ENCODE measurements at places on chromosomes 12 and 14.

DNA sequence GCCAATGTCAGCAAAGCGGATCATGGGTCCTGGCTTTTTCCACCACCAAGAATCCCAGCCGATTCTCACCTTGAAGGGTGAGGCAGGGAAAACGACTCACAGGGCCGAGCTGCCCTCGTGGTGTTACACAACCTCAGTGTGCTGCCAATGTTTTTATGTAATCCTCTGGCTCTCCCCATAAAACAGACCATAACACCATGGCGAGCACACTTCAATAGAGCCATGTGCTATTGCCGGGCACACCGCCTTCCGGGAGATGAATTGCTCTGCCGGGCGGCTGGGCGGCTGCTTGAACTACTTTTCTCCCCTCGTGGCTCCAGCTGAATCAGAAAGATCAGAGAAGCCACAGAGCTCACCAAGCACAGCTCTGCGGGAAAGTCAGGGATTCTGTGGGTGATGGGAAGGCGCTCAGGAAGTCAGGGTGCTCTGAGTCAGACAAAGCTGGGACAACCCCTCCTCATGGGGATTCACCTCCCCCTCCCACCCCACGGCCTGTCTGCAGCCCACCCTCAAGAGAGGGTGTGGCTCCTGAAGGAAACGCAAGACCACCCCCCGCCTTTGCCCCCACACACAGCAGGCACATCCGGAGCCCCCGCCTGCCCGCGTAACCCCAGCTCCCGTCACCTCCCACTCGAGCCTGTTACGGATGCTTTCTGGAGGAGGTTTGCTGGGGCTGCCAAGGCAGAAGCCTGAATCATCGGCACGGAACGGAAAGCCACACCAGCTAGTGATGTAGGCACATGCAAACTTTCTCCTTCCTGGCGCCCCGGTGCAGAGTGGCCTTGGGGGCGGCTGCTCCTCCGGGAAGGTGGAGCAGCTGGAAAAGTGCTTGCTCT, 1.8 kb downstream of the GALNT9 start:
- peak; percentile 69 for DNase-seq

DNA sequence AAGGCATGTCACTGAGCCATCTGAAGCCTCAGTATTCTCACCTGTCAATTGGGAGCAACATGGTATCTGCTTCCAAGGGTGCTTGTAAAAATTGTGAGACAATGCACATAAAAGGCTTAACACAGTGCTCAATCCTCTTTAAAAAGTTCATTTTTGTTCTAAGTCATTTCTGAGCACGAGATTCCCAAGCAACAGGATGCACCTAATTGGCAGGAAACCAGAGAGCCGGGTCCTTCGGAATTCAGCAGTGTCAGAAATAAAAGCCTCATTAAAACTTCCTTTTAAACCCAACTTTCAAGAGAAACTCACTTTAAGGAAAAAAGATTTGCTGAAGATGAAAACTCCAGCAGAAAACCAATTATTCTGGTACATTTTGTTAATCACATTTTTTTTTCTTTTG, 112.4 kb upstream of the NOS1 start:
- no peak for DNase-seq

DNA sequence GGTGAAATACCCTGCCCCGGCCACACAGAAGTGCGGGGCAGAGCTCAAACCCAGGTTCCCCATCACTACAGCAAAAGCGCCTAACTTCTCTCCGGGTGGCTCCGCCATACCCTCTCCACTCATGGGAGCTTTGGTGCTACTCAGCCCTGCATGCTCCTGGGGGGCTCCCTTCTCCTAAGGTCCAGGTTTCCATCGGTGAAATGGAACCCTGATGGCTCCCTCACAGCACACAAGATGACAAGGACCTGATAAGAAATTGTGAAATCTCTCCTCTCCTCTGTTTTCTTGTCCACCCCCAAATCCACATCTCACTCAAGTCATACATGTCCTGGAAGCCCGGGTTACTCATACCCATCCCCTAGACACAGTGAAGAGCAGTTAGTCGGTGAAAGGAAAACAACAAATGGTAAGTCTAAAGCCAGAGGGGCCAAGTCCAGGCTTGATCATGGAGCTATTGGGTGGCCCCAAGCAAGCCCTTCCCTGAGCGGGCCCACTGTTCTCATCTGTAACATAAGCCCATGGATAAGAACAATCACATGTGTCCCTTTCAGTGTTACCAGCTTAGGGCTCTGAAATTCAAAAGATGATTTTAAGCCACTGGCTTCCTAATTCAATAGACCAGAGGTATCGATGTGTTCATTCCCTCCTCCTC, 317.5 kb downstream of the BCL11B start:
- no peak for DNase-seq

DNA sequence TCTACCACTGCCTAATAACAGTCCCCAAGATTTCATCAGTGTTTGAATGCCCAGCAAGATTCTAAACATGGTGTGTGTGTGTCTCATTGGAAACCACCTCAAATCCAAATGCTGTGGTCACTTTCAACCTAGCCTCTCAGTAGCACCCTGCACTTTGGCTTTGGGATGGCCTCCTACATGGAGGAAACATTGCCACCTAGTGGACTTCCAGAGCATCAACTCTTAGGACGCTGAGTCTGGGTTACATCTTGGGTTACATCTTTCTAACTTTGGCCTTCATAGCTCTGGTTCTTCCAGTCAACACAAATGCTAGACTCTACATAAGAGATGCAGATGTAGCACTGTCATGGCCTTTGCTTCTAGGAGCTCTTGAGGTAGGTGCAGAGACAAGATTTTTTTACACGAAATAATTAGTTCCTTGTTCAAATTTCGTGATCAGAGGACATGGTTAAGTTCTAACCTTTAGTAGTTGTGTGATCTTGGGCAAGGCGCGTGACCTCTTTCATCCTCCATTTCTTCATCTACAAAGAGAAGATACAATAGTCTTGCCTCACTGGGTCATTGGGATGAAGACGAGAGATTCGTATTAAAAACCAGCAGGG, 113.5 kb upstream of the VASH1 start:
- DNase-seq, result peak; percentile 73

DNA sequence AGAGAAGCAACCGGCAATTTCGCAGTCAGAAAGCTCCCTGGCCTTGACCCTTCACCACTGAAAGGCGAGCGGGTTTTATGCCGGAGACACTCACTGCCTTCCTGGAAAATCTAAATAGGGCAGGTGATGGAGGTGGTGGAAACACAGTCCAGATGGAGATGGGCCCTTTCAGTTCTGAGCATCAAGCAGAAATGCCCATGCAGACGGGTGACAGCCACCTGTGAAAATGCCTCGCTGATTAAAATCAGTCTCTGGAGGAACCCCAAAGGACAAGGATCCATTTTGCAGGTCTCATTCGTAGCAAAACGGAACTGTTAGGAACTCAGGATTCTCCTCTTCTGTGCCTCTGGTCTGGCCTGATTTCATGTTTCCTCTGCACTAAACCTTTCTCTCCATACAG, 74.2 kb downstream of the FZD10 start:
- no peak for DNase-seq

DNA sequence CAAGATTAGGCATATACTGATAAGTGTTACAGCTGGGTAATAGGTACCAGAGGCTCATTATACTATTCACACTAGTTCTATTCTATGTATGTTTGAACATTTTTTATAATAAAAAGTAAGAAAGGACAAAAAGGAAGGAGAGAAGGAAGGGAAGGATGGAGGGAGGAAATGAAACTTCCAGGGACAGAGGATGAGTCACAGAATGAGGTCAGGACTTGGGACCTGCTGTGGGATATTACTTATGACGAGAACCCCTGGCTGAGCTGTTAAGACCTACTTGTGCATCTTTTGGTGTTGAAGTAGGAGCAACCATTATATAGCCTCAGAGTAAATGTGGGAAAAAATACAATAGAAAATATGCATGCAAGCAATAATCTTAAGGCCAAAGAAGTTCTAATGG, 16.7 kb upstream of the TMEM260 start:
- DNase-seq, result no peak

DNA sequence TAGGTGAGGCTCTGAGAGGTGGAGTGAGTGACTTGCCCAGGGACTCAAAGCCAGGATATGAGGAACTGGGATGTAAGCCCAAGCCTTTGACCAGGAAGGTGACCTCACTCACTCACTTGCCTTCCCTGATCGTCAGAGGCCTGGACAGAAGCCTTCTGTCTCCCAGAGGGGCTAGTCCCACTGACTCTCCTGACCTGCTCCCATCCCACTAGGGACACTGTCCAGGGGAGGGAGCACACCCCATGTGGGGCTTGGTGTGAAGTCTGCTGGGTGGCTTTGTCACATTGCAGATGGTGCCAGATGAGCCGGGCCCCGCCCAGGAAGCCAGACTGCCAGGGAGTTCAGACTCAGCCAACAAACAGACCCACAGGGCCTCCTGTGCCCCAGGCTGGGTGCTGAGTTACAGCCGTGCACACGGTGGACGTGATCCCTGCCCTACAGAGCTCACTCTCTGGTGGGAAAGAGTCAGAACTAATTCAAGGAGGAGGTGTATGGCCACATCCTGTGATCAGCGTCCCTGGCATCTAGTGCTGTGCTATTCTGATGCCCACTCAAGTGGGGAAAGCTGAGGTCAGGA, 28.3 kb downstream of the MMAB start:
- DNase-seq, result no peak

DNA sequence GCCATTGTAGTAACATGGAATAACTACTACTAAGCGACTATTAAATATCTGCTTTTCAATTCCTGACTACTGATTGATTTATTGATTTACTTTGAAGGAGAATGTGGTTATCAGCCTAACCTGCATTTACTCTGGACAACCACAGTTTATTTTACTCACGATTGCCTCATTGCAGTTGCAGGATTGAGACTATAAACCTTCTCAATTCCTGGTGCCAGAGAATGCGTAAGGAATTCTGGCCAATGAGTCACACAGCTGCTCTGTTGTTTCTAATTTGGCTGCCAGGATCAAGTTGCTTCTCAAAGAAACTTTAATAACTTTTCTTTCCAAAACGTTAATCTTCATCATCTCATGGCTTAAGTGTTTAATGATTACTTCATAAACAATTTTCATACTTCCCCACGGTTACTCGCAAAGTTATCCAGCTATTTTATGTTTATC, 13.1 kb upstream of the TMTC1 start:
- DNase-seq, result no peak

GRCh38 chr12:57888409-57889157, 42.1 kb upstream of the CTDSP2 start:
- peak; percentile 17 for DNase-seq

GRCh38 chr12:99498756-99499155, 148.8 kb upstream of the GARIN6 start:
- DNase-seq, result no peak

- DNase-seq, result no peak
Measured at GRCh38 chr14:61341275-61342206, 20.2 kb downstream of the PRKCH start.

GRCh38 chr12:26153421-26154154, 28.8 kb upstream of the BHLHE41 start:
- DNase-seq, result no peak

- no peak for DNase-seq
Measured at GRCh38 chr12:102874819-102875218, 42.2 kb downstream of the PAH start.

- no peak for DNase-seq
Measured at GRCh38 chr14:93747102-93747501, 41.2 kb downstream of the PRIMA1 start.

Data from suppressor macrophage (primary cell).